ENCODE measurements at places on chromosomes 7 and 10.

GRCh38 chr7:29140873-29141468, 5.4 kb downstream of the CPVL start:
- DNase-seq = no peak

- DNase-seq = no peak
These were observed 614 bp upstream of the ADAMTS14 start for GRCh38 chr10:70671619-70672164.

GRCh38 chr7:131196803-131197202, 130.9 kb upstream of the MKLN1 start:
- no peak for DNase-seq

DNA sequence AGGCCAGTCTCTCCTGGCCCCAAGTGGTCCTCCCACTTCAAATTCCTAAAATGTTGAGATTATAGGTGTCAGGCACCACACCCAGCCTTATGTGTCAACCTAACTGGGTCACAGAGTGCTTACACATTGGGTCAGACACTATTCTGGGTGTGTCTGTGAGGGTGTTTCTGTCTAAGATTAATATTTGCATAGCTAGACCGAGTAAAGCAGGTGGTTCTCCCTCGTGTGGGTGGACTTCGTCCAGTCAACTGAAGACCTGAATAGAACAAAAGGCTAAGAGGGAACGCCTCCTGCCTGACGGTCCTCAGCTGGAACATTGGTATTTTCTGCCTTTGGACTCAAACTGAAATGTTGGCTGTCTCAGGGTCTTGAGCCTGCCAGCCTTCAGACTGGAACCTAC, 11.5 kb downstream of the PPIF start:
- no peak for DNase-seq

GRCh38 chr10:3467052-3467951, 294.7 kb upstream of the PITRM1 start:
- no peak for DNase-seq

DNA sequence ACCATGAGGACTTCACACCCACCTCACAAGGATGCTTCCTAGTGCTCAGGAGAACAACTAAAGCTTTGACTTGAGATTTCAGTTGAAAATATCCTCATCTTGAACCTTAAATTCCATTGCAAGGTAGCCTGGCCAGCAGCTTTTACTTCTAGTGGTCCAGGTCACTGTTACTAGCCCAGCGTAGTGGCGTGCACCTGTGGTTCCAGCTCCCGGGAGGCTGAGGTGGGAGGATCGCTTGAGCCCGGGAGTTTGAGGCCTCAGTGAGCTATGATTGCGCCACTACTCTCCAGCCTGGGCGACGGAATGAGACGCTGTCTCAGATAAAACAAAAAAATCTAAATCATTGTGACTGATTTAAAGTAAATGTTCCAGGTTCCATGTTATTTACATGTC, 28.3 kb upstream of the PRKAR1B start:
- DNase-seq = no peak

DNA sequence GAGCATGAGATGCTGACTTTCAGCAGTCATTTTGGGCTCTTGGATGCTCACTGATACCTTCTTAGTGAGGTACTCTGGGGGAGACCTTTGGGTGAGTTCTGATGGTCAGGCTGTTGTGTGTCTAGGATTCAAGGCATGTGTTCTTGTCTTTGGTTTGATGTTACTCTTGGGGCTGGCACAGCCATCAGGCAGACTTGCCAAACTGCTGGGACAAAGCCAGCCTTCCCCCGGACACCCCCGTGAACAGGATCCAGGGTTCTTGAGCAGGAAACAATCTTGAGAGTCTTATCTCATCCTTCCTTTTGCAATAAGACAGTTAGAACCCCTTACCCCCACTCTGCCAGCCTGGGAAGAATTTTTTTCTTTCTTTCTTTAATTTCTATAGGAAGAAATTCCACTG, 42.2 kb downstream of the SUFU start:
- no peak for DNase-seq

DNA sequence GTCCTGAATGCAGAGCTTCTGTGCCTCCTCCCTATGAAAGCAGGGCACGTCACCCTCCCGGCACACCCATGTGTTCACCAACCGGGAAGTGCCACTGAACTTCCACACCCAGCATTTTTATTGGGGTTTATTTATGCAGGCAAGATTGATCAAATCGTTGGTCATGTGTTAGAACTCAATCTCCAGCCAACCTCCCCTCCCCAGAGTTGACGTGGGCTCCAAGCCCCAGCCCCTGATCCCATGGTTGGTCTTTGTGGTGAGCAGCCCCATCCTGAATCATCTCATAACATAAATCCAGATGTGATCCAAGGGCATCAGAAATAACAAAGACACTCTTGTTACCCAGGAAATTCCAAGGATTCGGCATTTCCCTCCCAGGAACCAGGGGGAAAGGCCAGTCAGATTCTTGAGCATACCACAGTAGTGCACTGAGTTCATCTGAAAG, 151.2 kb downstream of the TPST1 start:
- no peak for DNase-seq
